Hepatocyte (in vitro differentiated cells): ENCODE measurements at places on chromosomes 2 and 18. TPM values are rescaled to one million over a fixed set of nuclear protein-coding genes. Genes with fewer than 3 reads are reported as not detected.

Gene CD226
- 0.07 and 0.16 TPM in 2 replicates for total RNA-seq

Gene C1QL2
- 3.7 and 4.9 TPM in 2 replicates for total RNA-seq

Gene UNC80
- total RNA-seq, result 0.03 and 0.04 TPM in 2 replicates

Gene FIGN
- 4.5 and 6.0 TPM in 2 replicates for total RNA-seq

Gene OSR1
- total RNA-seq, result 16.1 and 19.8 TPM in 2 replicates

Gene TACR1
- 0.13 and 0.28 TPM in 2 replicates for total RNA-seq

Gene MC2R
- not detected in 2 replicates for total RNA-seq

Gene ACTR1B
- total RNA-seq, result 56.3 and 57.9 TPM in 2 replicates

- no peaks in the 10 kb centered on the region for H3K36me3 ChIP-seq
- no peak overlapping the region for H3K4me3 ChIP-seq
- H3K27ac ChIP-seq, result no peak overlapping the region
- DNase-seq, result no peak
Measured at GRCh38 chr2:144936442-144936841, 416.5 kb upstream of the ZEB2 start.

- H3K4me1 ChIP-seq, result peaks cover 15% of the 10 kb centered on the region
- no peak overlapping the region for H3K27ac ChIP-seq
- H3K4me3 ChIP-seq, result no peak overlapping the region
- no peak for DNase-seq
- no peaks in the 10 kb centered on the region for H3K36me3 ChIP-seq
- peaks cover 5% of the 10 kb centered on the region for H3K27me3 ChIP-seq
Measured at GRCh38 chr2:26642429-26642828, 1.3 kb upstream of the CIB4 start.

- no peak for DNase-seq
- H3K4me1 ChIP-seq, result no peaks in the 10 kb centered on the region
- H3K4me3 ChIP-seq, result no peak overlapping the region
- no peak overlapping the region for H3K27ac ChIP-seq
Measured at GRCh38 chr2:16228951-16229350, 288.6 kb downstream of the MYCN start.

- no peak overlapping the region for H3K4me3 ChIP-seq
- DNase-seq, result no peak
- no peaks in the 10 kb centered on the region for H3K36me3 ChIP-seq
- H3K4me1 ChIP-seq, result no peaks in the 10 kb centered on the region
- H3K27ac ChIP-seq, result no peak overlapping the region
Measured at GRCh38 chr18:14928396-14928795, 180.4 kb downstream of the ANKRD30B start.

- DNase-seq, result no peak
- H3K36me3 ChIP-seq, result no peaks in the 10 kb centered on the region
- H3K27me3 ChIP-seq, result no peaks in the 10 kb centered on the region
- H3K27ac ChIP-seq, result no peak overlapping the region
- no peaks in the 10 kb centered on the region for H3K4me1 ChIP-seq
Measured at GRCh38 chr2:98160554-98160953, 73.6 kb downstream of the VWA3B start.

DNA sequence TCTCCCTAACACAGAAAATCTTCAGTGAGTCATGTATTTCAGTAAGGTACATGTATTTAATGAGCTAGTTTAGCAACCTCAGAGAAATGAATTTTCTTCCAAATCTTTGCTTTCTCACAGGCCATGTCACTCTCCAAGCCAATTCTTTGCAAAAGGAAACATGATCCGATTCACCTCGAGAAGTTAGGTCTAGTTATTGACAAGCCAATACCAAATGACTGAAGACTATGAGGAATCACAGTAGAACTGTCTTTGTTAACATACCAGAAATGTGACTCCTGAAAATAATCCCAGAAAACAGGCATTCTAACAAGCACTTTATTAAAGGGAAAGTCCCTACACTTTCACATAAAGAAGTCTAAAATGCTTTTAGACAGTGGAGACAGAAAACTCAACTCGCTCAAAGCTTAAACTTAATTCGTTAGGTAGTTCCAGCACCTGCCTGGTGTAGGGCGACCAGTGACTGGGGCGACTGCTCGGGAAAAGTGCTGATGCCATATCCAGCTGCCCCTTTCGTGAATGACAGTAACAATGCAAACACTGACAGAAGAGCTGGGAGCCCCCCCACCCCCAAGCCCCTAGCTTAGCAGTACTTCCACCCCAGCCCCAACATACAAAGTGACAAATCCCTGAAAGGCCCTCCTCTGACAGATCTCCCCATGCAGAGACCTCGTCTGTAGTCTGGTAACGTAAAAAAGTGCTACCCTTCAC, 1.8 kb downstream of the MEMO1 start:
- H3K27ac ChIP-seq, result peak overlapping the region; percentile 95
- peaks cover 20% of the 10 kb centered on the region for H3K4me1 ChIP-seq
- no peaks in the 10 kb centered on the region for H3K27me3 ChIP-seq
- H3K36me3 ChIP-seq, result no peaks in the 10 kb centered on the region

DNA sequence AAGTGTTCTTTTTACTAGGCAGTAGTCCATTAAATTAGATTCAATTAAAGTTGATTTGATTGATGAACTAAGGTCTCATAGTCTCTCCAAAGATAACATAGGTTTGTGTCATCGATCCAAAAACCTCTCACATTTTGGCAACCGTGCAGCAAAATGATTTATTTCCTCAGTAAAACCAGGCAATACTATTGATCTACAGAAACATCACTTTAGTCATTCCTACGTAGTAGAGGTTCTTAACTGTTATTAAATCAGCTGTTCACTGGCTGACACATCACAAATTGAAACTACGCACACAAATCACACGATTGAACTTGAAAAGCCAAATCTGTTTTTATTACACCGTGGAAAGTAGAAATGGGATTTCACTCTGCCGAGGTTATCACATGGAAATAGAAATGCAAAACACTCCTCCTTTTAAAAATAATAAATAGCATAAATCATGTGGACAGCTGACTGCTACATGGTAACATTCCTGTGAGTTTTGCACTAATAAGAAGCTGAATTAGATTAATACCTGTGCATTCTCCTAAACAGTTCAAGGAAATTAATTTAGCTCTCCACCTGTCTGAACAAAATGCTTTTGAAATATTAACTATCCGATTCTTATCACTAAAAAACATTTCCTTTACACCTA, 262.5 kb downstream of the CDH20 start:
- no peak overlapping the region for H3K4me3 ChIP-seq
- no peaks in the 10 kb centered on the region for H3K27me3 ChIP-seq
- no peak overlapping the region for H3K27ac ChIP-seq
- no peak for DNase-seq

GRCh38 chr2:6771634-6772611, 93.8 kb downstream of the CMPK2 start:
- H3K4me1 ChIP-seq, result peaks cover 6% of the 10 kb centered on the region
- no peaks in the 10 kb centered on the region for H3K27me3 ChIP-seq
- no peak overlapping the region for H3K4me3 ChIP-seq
- H3K27ac ChIP-seq, result peak overlapping the region; percentile 32

- peak within 1 kb of the TSS; percentile 95 for H3K27ac ChIP-seq
- H3K4me1 ChIP-seq, result peaks cover 18% of the 10 kb centered on the region
- no peaks in the 10 kb centered on the region for H3K27me3 ChIP-seq
- peak within 1 kb of the TSS; percentile 90 for H3K4me3 ChIP-seq
Measured at GRCh38 chr2:240435457-240435947, at the start of gene GPC1. TSS of gene GPC1 (plus strand) at chr2:240435663. CDS start at chr2:240435919, 256 bp downstream.

GRCh38 chr2:58137856-58138255, 91.2 kb downstream of the VRK2 start:
- DNase-seq, result no peak
- no peaks in the 10 kb centered on the region for H3K27me3 ChIP-seq
- no peak overlapping the region for H3K4me3 ChIP-seq
- H3K4me1 ChIP-seq, result no peaks in the 10 kb centered on the region

DNA sequence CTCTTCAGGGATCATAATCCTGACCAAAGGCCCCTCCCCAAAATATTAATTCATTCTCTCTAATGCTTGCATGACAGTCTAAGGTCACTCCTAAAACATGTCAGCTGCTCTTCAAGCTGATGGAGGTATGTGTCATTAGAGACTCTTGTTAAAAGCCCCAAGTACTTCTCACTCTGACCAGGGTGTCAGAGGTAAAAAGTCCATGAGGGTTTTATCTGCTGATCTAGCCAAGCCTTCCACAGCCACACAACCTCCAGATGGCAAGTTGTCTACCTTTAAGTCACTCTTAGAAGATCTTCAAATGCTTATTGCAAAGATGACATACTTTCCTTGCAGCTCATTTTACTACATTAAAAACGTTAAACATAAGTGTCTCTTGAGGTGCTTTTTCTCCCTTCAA, 83.6 kb upstream of the ETAA1 start:
- H3K27me3 ChIP-seq, result no peaks in the 10 kb centered on the region
- H3K27ac ChIP-seq, result no peak overlapping the region
- no peak for DNase-seq
- no peaks in the 10 kb centered on the region for H3K36me3 ChIP-seq
- peaks cover 13% of the 10 kb centered on the region for H3K4me1 ChIP-seq

- H3K4me1 ChIP-seq, result peaks cover 13% of the 10 kb centered on the region
- peak overlapping the region; percentile 56 for H3K4me3 ChIP-seq
- peaks cover 91% of the 10 kb centered on the region for H3K27me3 ChIP-seq
Measured at GRCh38 chr2:176129813-176130146, 275 bp downstream of the HOXD8 start.

DNA sequence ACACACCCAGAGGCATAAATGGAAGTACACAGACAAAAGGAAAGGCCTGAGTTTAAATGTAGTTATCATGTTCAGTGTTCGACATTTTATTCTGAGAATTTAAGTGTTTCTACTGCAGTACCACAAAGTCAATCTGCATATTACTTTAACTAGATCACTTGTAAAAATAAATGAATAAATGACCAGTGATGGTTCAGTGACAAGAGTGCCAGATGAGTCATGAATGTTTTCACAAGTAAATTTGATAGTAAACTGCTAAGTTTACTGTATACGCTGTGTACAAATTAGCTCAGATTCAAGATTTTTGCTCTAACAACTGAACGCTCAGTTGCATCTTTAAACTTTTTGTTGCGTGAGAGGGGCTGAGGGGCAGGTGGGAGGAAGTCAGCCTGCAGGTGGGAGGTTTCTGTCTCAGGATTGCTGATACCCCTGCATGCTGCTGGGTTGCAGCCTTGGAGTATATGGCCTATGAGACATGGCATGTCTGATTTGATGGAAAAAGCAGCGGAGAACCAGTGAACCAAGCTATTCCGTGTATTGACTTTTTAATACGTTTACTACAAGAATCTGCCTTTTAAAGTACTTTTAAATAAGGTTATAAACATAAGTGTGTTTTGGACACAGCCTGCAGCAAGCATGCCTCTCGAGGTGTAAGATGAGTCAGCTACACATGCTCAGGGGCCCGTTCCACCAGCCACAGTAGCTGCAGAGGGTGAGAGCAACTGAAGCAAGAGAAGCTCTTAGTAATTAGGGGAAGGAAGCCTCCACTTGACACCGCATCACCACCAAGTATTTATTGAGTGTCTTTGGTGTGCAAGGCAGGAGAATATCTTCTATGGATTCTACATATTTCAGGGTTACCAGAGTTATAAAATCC, 245.1 kb downstream of the NEDD4L start:
- no peaks in the 10 kb centered on the region for H3K27me3 ChIP-seq
- H3K36me3 ChIP-seq, result no peaks in the 10 kb centered on the region
- H3K4me3 ChIP-seq, result no peak overlapping the region
- H3K27ac ChIP-seq, result peak overlapping the region; percentile 96

GRCh38 chr2:224849264-224849663, 133.1 kb upstream of the CCDC195 start:
- DNase-seq, result no peak
- H3K4me3 ChIP-seq, result no peak overlapping the region
- H3K27ac ChIP-seq, result no peak overlapping the region
- no peaks in the 10 kb centered on the region for H3K36me3 ChIP-seq
- no peaks in the 10 kb centered on the region for H3K4me1 ChIP-seq

DNA sequence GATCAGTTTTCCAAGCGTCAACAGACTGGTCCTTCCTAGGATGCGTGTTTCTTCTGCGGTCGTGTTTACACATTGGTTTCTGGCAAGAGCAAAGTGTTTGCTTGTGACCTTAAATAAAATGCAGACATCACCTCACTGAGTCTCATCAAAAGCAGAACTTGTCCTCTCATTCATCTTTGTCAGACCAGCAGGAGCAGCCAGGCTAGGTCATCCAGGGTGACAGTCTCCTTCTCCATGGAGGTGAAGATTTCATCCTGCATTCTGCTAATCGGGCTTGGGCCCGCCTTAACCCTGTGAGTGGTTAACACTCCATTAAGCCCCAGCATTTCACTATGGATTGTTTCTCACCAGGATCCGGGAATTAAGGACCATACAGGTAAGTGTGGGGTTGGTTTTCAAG, 64.2 kb upstream of the PID1 start:
- no peaks in the 10 kb centered on the region for H3K27me3 ChIP-seq
- no peak overlapping the region for H3K4me3 ChIP-seq
- H3K36me3 ChIP-seq, result no peaks in the 10 kb centered on the region
- no peak overlapping the region for H3K27ac ChIP-seq
- H3K4me1 ChIP-seq, result peaks cover 5% of the 10 kb centered on the region

- DNase-seq, result peak; percentile 80
- peaks cover 14% of the 10 kb centered on the region for H3K4me1 ChIP-seq
- H3K4me3 ChIP-seq, result no peak overlapping the region
- H3K27me3 ChIP-seq, result no peaks in the 10 kb centered on the region
- peak overlapping the region; percentile 83 for H3K27ac ChIP-seq
- no peaks in the 10 kb centered on the region for H3K36me3 ChIP-seq
Measured at GRCh38 chr2:222993920-222994650, 57.9 kb upstream of the KCNE4 start.
